Peyer's patch (tissue), 4 donors: ENCODE measurements at places on chromosomes 12 and 14.
A peak's percentile ranks its signal among the peaks of the same experiment; 100 is the strongest.

DNA sequence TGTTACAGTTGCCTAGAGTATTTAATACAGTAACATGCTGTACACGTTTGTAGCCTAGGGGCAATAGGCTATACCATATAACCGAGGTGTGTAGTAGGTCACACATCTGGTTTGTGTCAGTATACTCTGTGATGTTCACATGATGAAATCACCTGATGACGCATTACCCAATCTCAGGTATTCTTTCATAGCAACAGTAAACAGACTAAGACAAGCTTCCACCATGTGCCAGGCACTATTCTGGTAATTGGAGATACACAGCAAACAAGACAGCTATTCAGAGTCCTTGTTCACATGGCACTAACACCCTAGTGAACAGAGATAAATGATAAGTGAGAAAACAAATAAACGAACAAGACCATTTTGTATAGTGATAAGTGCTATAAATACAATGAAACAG is 3.8 kb upstream of the PDE3A start:
- no peak for DNase-seq

DNA sequence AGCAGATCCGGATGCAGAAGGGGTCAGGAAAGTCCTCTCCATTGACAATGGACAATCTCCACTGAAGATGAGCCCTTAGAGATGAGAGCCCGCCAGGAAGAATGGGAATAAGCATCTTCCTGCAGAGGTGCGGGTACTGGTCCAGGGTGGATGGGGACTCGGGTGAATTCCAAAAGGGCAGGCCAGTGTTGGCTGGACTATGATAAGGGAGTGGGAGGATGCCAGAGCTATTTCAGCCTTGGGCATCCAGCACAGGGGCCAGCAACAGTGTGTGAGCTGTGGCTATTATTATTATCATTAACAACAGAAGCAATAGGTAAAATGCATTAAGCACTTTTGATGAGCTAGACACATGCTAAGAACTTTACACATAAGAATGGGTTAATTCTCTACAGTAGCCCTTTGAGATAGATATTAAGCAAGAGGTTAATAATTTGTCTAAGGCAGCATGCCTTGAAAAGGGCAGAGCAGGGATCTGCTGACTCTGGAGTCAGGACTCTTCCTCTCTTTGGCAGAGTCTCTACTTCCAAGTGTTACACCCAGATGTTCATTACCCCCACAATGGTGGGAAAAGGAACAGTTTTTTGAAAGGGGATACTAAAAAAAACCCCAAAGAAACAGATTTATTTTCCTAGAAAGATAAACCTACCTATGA is 55.2 kb downstream of the PRICKLE1 start:
- DNase-seq, result no peak

GRCh38 chr14:80957613-80958012 is 2.2 kb downstream of the TSHR start:
- DNase-seq, result no peak

- no peak for DNase-seq
Observed at GRCh38 chr12:113778432-113779132, 187.5 kb downstream of the RBM19 start.

DNA sequence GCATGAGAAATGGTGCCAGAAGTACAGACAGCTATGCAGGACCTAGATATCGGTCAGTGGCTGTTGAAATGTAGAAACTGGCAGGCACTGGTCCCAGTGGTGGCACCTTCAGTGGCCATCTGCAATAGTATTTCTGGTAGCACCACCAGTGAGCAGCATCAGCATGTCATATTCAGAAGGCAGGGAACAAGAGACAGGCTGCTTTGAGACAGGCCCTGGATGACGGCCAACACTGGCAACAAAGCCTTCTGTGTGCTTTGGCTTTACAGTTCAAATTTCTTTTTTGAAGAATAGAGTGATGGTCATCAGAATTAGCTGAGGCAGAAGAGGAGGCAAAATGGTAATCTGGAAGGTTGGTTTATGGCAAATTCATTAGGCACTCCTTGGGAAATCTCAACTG is 273.4 kb upstream of the SLC16A7 start:
- DNase-seq, result no peak

- DNase-seq, result no peak
Observed at GRCh38 chr12:13079440-13079906, 24.0 kb downstream of the GSG1 start.

DNA sequence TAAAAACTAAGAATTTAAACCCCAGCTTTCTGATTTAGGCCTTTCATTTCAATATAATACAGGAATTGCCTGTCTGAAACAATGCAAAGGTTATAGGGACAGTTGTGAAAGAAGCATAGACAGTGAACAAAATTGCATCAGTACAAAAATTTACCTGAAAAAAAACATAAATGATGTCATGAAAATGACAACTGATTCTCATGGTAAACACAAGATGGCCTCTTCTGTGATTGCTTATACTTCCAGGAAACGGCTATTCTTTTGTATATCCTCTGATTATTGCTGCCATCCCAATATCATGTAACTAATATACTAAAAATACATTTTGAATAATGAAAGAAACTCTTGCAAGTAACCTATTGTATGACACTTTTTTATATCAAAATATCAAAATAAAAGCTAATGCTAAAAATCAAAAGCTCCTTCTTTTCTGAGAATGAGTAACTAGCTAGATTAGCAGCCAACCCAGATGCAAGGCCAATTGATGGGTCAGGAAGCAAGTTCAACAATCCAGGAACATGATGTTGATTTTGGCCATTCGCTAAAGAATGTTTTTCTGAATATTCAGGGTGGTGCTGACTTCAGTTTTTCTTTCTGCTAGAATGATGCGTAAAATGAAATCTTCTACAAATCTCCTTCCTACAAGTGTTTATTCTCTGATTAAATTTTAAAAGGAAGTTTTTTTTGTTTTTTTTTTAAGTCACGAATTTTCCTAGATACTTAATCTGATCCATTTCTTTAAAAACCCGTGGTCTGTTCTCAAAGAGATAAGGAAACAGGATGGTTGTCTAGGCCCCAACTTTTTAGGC is 83.6 kb downstream of the ALX1 start:
- no peak for DNase-seq

DNA sequence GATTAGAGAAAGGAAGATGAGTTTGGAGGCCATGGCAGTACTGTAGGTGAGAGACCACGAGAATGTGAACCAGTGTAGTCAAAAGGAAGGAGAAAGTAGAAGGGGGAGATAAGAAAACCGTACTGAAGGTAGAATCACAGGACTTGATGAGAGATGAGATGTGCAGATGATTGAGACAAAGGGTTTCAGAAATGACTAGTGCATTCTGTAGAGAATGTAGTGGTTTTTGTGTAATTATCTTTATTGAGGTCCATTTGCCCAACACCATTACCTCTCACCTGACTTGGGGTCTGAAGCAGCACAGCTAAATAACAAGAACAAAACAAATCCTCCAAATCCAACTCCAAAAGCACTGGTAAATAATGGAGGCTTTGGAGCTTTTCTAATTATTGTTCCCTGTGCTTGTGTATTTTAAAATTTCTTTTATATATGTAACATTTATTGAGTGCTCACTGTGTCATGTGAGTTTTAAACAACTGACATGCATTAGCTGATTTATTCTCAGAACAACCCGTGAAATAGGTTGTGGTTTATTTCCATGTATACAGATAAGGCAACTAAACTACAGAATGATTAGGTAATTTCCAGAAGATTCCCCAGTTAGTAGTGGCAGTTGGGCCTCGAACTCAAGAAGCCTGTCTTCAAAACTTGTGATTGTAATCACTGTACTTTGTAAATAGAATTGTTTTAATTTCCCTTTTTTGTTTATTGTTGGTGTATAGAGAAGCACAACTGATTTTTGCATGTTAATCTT is 390.0 kb downstream of the AEBP2 start:
- DNase-seq, result no peak

DNA sequence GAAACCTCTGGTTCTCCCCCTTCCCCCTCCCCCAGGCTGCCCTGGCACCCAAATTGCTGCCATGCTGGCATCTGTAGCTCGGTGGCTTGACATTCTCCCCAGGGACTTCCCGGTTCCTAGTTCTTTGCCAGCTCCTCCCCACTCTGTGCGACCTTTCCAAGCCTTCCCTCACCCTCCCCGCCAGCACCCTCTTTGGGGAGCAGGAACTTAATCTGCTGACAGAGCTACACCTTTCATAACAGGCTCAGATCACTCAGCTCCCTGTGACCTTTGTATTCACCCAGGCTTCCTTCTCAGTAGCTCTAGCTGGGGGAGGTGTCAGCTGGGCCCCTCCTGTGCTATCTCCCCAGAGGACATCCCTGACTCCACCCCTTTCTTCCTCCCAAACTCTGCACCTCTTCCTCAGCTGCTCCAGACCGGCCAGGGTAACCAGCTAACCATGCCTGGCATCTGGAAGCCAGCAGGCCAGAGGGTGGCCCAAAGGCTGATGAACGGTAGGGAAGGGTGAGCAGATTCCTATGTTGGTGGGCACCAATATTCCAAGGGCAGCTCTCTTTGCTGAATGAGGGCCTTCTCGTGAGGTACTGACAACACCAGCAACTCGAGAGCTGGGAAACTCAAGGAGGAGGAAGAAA is 1.8 kb upstream of the COX14 start:
- peak; percentile 56 for DNase-seq

GRCh38 chr14:75934998-75935628 is 46.7 kb downstream of the TGFB3 start:
- no peak for DNase-seq
